ENCODE measurements at places on chromosomes 7 and 10.

DNA sequence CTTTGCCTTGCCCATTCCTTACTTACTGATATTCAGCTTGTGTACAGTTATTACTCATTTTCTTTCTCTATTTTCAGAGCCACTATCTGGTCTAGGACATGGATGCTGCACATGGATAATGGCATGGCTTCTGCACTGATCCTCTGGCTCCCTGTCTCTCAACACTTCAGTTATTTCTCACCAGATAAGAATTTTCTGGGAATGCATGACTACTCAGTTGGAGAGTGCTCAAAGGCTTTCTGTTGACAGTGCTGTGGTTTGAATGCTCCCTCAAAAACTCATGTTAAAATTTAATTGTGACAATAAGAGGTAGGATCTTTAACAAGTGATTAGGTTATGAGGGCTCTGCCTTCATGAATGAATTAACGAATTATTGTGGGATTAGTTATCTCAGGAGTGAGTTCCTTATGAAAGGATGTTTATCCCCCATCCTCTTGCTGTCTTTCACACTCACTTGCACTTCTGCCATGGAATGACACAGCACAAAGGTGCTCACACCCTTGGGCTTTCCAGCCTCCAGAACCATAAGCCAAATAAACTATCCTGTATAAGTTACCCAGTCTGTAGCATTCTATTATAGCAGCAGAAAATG lies 16.1 kb upstream of the PIK3CG start:
- DNase-seq, result no peak

DNA sequence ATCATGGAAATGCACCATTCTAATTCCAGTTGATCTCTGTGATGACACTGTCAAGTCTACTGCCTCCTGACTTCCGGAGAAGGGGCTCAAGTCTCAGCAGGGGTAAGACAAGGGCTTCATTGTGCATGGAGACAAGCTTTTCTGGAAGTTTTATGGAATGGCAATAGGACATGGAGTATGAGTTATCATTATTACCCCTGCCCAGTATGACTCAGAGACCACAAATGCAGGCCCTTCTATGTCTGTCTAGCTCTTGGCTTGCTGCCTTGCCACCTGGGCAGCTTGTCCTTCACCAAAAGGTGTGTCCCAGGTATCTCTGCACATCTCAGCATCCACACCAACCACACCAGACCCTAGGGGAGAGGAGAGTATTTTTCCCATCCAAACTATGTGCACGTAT lies 34.9 kb upstream of the KIAA1217 start:
- no peak for DNase-seq

DNA sequence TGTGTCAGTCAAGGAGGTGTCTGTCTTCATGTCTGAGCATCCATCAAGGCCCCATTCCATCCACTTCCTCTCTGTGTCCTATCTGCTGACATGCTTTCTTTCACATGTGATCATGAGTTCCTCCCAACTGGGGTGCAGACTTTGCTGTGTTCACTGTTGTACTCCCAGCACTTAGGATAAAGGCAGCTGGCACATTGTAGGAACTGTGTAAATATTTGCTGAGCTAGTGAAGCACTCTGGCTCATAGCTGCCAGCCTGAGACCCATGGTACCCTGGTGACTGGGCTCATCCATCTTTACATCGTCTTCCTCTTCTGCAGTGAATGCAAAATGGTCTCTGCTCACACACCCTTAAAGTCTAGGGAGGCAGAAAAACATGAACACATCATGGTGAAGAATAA lies 242.2 kb upstream of the IGFBP3 start:
- DNase-seq, result no peak

GRCh38 chr10:69217119-69217754 lies 2.9 kb upstream of the HKDC1 start:
- DNase-seq, result no peak

DNA sequence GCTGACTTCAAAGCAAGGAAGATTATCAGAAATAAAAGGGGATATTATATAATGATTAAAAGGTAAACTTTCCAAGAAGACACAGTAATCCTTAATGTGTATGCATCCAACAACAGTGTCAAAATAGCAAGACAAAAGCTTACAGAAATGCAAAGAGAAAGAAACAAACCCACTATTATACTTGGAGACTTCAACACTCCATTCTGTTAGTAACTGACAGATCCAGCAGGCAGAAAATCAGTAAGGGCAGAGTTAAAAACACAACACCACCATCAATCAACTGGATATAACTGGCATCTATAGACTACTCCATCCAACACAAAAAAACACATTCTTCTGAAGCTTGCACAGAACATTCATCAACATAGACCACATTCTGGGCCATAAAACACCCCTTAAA lies 103.8 kb downstream of the OR13A1 start:
- no peak for DNase-seq

- DNase-seq, result no peak
Observed at GRCh38 chr7:67505449-67505848, 508.8 kb downstream of the TYW1 start.

DNA sequence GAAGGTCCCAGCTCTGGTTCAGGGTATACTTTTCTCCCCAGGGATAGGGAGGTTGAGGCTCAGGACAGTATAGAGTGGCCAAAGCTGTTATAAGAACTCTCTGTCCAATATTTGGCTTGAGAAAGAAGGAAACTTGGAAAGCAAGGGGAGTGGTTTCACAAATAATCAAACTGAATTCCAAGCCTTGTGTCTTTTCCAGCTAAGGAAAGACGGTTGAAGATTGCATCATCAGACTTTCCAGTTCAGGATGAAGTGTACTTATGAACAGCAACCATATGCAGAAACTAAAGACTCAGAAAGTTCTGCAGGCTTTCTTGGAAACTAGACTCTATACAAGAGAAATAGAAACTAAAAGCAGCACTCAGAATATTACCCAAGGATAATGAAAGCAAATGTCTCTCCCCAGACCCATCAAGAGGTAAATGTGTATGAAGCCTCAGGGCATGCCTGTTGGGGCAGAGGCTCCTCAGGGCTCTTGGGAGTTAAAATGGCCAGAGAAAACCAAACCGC lies 46.4 kb downstream of the RAMP3 start:
- no peak for DNase-seq

- DNase-seq, result no peak
Observed at GRCh38 chr7:80466636-80467035, 45.2 kb downstream of the GNAT3 start.

DNA sequence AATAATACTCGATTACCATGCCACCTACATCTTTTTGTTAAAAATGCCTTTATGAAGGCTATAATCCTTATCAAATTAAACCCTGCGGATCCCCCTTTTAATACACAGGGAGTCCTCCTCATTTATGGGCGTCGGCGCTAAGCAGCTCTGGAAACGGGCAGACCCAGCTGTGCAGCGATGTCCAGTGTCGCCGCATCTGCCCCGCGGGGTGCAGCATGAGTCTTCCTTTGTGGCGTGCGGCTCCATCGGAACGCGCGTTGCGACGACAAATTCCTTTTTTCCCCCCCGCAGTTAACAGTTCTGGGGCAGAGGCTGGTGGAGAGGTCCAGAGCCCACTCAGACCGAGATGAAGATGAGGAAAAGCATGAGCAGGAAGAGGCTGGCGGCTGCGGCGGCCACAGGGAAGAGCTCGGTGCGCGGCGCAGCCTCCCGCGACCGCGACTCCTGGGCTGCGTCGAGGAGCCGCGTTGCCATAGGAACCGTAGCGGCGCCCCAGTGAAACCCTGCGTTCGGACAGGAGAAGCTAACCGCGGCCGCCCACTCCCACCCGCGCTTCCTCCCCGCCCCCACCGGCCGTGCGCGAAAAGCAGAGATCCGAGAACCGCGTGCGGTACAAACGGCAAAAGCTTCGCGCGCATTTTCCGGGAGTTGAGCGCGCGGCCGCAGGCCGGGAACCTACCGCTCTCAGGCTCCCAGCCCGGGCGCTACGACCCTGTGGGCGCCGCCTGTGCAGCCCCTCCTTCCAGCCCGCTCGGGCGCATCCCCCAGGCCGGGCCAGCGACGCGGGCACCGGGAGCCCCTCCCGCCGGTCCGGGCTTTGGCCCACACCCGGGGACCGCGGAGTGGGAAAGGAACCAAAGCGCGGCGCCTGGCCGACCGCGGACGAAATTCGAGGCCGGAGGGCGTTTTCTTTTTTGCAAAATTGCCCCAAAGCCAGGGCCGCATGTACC lies 130.6 kb downstream of the SPAG6 start:
- DNase-seq, result no peak

GRCh38 chr7:140656548-140657515 lies 15.9 kb upstream of the ADCK2 start:
- peak; percentile 91 for DNase-seq

DNA sequence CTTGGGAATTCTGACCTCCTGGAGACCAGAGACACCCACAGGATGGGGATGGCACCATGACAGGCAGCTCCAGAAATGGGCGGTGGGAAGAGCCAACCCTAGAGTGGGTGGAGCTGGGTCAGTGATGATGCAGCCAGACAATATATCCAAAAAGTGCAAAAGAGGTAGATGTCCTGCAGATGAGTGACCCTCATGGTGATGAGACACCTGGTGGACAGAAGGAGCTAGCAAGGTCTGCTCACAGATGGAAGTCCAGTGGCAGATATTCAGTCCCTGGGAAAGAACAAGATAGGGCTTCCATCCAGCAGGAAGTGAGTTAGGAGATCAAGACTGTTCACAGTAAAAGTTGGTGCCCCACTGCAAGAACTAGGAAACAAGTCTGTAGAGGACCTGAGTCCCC lies 19.2 kb upstream of the GRB10 start:
- no peak for DNase-seq

DNA sequence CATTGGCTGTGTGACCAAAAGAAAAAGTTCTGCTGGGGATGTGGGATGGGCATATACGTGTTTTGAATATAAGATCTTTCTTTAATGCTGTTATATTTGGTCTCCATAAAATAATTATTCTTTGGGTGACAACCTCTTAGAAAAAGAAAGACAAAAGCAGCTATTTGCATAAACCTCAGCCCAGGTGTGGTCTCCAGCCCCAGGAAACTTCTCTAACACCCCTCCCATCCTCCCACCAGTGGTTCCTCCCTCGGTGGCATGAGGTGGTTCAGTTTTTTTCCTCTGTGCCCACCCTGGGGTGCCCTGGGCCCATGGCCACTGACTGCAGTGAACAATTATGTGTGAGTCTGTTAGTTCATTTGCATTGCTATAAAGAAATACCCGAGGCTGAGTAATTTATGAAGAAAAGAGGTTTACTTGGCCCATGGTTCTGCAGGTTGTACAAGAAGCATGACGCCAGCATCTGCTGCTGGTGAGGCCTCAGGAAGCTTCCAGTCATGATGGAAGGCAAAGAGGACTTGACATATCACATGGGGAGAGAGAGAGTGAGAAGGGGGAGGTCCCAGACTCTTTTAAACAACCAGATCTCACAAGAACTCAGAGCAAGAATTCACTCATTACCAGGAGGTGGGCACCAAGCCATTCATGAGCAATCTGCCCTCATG lies 165.9 kb downstream of the CUX1 start:
- no peak for DNase-seq

- DNase-seq, result no peak
Observed at GRCh38 chr7:134948246-134948645, 38.1 kb upstream of the AGBL3 start.

- no peak for DNase-seq
Observed at GRCh38 chr10:89426230-89426868, 12.0 kb downstream of the IFIT5 start.

GRCh38 chr10:75431180-75432111 lies at the start of gene LRMDA:
LRMDA (plus strand) TSS chr10:75431624.
- peak; percentile 12 for DNase-seq

DNA sequence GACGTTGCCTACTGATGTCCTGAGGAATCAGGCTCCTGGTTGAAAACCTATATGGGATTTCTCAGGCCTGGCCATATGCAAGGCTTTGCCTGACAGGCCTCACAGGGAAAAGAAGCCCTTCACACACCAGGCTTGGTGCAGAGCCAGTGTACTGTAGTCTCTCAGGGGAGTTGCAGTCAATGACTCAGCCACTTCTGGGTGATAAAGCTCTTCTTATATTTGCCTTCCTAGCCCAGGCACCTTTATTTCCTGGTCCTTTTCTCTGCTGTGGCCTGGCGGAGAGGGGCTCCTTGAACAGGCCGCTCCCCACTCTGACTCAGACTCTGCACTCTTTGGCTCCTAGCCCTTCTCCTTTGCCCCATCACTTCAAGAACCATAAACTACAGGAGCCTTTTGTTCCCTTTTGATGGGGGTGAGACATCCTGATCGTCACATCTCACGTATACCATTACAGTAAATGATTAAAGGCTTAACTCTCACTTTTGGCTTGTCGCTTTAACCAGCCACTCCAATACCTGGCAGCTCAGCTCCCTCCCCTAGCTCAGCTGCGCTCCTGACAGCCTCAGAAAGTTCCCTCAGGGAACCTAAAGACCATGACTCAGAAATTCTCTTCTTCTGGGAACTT lies 33.5 kb downstream of the DPY19L1 start:
- DNase-seq, result peak; percentile 8

GRCh38 chr7:102073931-102074880 lies 212.5 kb upstream of the SH2B2 start:
- no peak for DNase-seq

DNA sequence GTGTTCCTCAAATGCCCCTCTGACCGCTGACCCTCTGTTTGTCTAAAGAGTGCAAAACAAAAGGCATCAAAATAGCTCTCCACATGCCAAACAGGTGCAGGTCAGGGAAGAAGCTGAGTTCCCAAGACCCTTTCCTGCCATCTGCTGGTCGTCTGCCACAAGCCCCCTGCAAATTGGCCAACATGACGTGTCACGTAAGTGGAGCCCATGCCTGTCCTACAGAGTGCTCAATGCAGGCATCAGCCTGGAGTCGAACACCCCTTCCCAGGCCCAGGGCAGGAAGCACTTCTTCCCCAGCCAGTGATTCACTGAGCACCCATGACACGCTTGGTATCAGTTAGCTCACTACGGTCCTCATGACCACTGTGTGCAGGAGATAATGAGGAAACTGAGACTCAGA lies 14.1 kb downstream of the TMEM72 start:
- DNase-seq, result no peak

DNA sequence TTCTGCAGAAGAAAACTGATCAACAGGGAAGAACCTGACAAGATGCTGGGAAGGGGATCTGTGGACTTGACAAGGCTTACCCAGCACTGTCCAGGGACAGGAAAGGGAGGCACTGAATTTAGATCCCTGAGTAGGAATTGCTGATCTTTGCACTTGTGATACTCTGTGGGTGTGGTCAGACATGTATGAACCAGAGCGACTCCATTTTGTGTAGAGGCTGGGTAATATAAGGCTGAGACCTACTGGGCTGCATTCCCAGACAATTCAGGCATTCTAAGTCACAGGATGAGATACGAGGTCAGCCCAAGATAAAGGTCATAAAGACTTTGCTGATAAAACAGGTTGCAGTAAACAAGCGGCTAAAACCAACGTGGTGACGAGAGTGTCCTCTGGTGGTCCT lies 60.7 kb downstream of the CCDC3 start:
- DNase-seq, result no peak

- DNase-seq, result peak; percentile 17
Observed at GRCh38 chr7:24756545-24757352, 515 bp downstream of the GSDME start.
